ENCODE measurements at places on chromosomes 1 and 21.

GRCh38 chr1:55048453-55049270 lies 9.3 kb downstream of the PCSK9 start:
- no peak for DNase-seq

DNA sequence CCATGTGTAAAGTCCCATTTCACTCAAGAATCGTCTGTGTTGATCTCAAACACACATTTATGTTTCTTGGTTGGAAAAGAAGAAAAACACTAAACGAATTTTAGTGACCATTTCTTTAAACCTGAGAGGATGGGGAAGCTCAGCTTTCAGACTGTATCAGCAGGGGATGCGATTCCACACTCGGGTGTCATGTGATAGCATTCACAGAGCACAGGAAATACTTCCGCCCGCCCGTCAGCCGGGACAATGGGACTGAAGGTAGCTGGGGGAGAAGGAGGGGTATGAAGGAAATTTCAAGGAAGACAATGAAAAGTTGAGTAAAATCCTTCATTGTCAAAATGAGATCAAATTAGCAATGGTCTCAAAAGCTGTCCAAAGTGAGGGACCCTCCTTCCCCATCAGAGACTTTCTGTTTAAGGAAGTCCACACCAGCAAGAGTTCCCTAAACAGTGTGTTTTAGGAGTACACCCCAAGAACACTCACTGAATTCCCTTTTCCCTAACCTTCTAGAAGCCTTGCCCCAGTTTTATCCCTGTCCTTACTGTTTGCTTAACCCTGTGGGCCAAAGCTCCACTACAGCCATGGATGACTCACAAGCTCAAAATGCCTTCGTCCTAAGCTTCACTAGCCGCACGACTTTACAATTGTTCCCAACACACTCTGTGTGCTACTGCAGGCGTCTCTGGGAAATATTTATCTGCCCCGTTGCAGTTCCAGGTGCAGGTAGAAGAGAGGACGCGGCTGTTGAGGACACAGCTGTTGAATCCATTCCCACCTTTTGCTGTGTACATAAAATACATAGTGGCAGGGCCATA lies 51.4 kb upstream of the SIM2 start:
- no peak for DNase-seq

DNA sequence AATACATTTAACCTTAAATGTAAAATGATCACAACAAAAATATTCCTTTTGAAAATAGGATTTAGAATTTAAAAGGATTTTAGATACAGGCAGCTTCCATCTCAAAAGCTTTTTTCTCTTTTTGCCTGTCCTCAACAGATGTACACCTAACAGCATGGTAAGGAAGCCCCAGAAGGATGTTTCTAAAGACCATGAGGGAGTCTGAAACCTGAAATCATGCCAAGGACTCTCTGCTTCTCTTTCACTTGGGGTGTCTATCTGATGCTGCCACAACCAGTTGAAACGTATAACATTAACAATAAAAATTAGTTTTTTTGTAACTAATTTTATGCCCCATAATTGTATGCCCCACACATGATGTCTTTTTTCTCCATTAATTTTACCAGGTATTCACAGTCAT lies 5.4 kb upstream of the ZNF281 start:
- no peak for DNase-seq

DNA sequence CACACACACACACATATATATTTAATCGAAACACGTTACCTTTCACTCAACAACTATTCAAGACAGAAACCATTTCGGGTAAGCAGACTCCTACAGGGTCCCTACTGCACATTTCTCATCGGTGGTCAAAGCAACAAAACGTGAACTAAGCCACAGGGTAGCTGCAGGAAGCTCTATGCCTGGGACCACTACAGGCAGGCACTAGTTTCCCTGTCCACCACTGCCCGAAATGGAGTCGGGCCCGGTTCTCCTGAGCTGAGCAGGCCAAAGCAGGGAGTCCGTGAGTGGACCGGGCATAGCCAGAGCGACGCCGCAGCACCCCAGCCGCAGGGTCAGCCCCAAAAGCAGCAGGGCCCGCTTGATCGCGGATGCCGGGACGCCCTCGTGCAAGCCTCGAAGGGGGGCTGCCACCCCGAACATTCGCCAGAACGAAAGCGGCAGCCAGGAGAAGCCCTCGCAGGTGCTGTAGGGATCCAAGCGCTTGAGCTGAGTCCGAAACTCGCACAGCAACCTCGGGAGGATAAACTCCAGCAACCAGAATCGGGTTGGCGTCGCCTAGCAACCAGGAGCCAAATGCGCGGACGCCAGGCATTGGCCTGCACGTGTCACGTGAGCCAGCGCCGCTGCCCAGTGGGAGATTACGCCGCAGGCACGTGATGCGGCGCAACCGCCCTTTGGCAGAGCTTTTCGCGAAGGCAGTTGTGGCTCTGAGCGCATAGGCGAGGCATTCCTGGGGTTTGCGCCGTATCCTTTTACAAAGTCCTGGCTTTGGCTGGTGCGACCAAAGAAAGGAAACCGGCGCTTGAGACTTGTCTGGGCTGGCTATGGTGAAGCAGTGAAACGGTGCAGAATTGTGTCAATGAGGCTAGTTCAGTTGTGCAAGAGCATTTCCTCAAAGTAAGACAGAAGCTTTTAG lies 13.9 kb upstream of the DDI2 start:
- DNase-seq: peak; percentile 52

- DNase-seq: no peak
These were observed 198.5 kb downstream of the RHOU start for GRCh38 chr1:228933753-228934152.

DNA sequence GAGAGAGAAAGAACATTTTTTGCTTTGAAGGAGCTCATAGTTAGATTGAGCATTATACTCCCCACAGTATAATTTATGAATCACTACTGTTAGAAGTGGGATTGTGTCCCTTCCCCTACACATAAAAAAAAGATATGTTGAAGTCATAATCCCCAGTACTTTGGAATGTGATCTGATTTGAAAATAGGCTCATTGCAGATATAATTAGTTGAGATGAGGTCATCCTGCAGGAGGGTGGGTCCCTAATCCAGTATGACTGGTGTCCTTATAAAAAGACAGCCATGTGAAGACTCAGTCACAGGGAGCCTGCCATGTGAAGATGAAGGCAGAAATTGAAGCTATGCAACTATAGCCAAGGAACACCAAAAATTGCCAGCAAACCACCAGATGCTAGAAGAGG lies 76.4 kb downstream of the TGFB2 start:
- no peak for DNase-seq

DNA sequence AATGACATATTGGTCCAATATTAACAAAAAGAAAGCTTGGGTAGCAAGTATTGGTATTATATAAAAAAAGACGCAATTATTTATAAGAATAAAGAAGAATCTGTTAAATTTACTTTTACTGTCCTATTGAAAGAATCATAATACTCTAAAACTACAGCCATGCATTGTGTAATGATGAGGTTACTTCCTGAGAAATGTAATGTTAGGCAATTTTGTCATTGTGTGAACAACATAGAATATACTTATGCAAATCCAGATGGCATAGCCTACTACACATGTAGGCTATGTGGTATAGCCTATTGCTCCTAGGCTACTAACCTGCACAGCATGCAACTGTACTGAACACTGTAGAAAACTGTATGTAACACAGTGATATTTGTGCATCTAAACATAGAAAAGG lies 121.2 kb upstream of the PTGFR start:
- no peak for DNase-seq
